ENCODE measurements at places on chromosomes 6 and 20. TPM values are rescaled to one million over a fixed set of nuclear protein-coding genes. Genes with fewer than 3 reads are reported as not detected.
A peak's percentile ranks its signal among the peaks of the same experiment; 100 is the strongest.

DNA sequence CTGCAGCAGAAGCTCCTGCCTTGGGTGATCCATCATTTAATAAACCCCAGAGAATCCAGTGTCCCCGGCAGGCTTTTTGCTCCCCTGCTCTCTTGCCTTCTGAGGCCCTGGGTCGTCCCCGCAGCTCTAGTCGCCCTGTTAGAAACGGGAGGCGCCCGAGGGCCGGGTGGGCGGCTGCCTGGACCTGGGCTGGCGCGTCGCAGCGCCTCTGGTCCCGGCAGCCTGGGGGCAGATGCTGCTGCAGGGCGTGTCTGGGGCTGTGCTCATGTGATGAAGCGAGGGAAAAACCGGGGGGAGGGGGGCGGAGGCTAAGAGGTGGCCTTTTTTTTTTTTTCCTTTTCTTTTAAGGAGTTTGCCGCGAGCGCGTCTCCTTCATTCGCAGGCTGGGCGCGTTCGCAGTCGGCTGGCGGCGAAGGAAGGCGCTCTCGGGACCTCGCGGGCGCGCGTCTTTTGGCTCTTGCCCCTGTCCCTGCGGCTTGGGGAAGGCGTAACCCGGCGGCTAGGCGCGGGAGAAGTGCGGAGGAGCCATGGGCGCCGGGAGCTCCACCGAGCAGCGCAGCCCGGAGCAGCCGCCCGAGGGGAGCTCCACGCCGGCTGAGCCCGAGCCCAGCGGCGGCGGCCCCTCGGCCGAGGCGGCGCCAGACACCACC is 394 bp downstream of the AKAP12 start:
- DNase-seq, result peak; percentile 61

DNA sequence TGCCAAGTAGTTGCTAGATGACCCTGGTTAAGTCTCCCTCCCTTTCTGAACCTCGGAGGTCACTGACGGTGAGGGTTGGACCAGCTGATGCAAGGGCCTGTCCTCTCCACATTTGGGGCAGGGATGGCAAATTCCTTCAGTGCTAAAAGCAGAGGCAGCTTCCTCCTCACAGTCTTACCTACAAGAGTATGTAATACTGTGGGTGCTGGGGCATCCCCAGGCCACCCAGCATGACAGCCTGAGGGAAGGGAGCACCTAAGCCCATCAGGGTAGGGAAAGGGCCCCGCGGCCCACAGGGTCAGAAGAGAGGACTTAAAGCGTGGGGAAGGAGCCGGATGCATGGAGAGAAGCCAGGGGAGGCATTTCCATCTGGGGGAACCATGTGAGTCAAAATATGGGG is 38.0 kb downstream of the TGM3 start:
- DNase-seq, result no peak

DNA sequence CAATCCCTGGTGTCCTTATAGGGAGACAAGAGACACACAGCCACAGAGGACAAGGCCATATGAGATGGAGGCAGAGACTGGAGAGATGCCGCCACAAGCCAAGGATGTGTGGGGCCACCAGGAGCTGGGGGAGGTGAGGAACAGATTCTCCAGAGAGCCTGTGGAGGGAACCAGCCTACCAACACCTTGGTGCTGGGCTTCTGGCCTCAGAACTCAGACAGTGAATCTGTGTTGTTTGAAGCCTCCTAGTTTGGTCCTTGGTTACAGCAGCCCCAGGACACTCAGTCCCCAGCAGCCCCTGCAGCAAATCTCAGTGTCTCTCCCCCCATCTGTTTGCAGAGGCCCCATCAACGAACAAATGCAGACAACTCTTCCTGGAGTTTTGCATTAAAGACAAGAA is 73.2 kb upstream of the BHLHE23 start:
- DNase-seq, result no peak

DNA sequence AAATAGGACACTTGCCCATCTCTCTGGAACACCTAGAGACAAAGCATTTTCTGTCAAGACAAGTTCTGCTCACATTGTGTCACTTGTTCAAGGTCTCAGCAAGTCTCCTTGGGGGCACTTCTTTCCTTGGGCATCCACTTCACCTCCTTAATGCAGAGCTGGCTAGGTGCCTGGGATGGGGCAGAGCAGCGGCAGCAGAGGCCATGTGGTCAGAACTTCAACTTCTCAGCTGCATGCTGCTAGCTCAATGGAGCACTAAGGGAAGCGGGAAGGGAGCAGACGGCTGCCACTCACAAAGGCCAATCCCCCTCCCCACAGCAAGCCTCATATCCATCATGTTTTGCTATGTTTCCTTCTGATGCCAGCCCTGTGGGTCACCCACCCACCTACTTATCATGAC is 31.5 kb downstream of the NEDD9 start:
- DNase-seq, result no peak

DNA sequence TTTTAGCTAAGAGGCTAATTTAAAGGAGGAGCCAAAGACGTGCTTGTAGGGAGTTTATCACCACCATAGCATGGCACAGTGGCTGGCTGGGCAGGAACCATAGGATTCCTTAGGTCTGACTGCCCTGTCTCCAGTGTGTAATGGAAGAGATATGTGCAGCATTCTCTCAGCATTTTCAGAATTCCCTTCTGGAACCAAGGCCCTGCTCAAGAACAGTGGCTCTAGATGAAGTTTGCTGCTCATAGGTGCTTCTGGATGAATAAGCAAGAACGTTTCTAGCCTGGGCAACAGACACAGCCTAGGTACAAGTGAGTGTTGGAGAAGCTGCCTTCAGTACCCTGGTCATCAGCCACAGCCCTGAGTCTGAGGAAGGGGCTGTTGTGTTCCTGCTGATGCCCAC is 69.1 kb downstream of the LCA5 start:
- DNase-seq, result peak; percentile 5

The WFDC10A gene
- total RNA-seq, result not detected

The DOP1A gene
- total RNA-seq, result 9.2 TPM

The KLC4 gene
- total RNA-seq, result 9.4 TPM
